ENCODE measurements at places on chromosomes 7 and 10.

DNA sequence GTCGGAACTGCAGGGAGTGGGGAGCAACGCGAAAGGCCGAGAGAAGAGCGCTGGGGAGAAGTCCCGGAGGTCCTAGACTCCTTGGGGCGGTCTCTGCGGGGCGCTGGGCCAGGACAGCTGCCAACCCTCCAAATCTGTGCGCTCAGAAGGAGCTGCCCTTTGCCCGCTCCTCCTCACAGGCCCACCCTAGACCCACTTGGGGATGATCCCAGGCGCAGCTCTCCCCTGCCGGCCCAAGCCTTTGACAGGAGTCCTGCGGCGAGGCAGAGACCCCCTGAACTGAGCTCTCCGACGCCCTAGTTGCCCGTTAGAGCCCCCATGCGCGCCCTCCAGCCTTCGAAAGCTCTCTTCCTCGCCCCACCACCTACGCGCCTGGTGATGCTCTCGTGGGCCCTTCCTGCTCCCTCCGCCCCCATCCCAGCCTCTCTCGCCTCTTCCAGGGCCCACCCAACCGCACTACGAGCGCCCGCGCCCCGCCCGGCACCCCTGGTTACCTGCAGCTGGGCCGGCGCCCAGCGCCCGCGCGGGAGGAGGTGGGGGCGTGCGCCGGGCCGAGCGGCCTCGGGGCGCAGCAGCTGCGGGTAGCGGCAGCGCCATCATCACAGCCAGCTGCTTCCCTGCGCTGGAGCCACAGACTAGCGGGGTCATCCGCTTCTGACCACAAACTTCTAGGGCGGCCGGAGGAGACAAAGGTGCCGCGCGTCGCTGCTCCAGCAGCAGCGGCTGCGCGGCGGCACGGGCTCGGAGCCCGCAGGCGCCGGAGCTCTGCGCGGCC is 353.4 kb downstream of the DNAJB6 start:
- H3K4me1 ChIP-seq = no peaks in the 10 kb centered on the region
- no peaks in the 10 kb centered on the region for H3K36me3 ChIP-seq
- DNase-seq = no peak
- H3K27me3 ChIP-seq = peaks cover 2% of the 10 kb centered on the region
- no peak overlapping the region for H3K27ac ChIP-seq
- no peak overlapping the region for H3K4me3 ChIP-seq

- H3K4me3 ChIP-seq = no peak overlapping the region
- H3K36me3 ChIP-seq = no peaks in the 10 kb centered on the region
- H3K27me3 ChIP-seq = peaks cover 5% of the 10 kb centered on the region
- DNase-seq = no peak
Observed at GRCh38 chr7:51274001-51274400, 42.6 kb downstream of the COBL start.

DNA sequence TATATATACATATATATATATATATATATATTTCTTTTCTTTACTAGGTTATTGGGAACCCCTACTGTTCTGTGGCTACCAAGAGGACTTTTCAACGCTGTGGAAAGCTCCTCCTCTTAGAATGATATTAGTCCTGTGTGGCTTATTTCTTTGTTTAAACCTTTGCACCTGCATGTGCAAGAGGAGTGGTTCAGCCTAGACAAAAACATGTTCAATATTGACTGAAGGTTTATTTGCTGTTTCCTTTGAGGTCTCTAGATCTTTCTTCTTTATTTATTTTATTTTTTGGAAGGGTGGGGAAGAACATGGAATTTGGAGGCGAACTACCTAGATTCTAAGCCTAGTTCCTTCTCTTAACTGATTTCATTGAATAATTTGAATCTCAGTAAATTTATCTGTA is 118.1 kb downstream of the GNAT3 start:
- no peaks in the 10 kb centered on the region for H3K36me3 ChIP-seq
- H3K4me1 ChIP-seq = no peaks in the 10 kb centered on the region
- H3K4me3 ChIP-seq = no peak overlapping the region
- no peak overlapping the region for H3K27ac ChIP-seq
- no peak for DNase-seq
- no peaks in the 10 kb centered on the region for H3K27me3 ChIP-seq

GRCh38 chr10:109966961-109967738 is 40.6 kb upstream of the ADD3 start:
- no peaks in the 10 kb centered on the region for H3K36me3 ChIP-seq
- no peaks in the 10 kb centered on the region for H3K27me3 ChIP-seq
- H3K4me3 ChIP-seq = no peak overlapping the region
- no peak for DNase-seq
- H3K4me1 ChIP-seq = no peaks in the 10 kb centered on the region

- no peak overlapping the region for H3K27ac ChIP-seq
- no peak for DNase-seq
- H3K36me3 ChIP-seq = no peaks in the 10 kb centered on the region
- no peaks in the 10 kb centered on the region for H3K27me3 ChIP-seq
- H3K4me3 ChIP-seq = no peak overlapping the region
Observed at GRCh38 chr10:109993551-109994330, 14.0 kb upstream of the ADD3 start.

- peaks cover 6% of the 10 kb centered on the region for H3K36me3 ChIP-seq
- H3K27ac ChIP-seq = peak overlapping the region; percentile 63
Observed at GRCh38 chr7:131061158-131061557, 266.5 kb upstream of the MKLN1 start.

GRCh38 chr7:44244282-44244681 is 43.5 kb downstream of the YKT6 start:
- no peak for DNase-seq
- no peaks in the 10 kb centered on the region for H3K36me3 ChIP-seq
- no peak overlapping the region for H3K27ac ChIP-seq

- H3K27me3 ChIP-seq = no peaks in the 10 kb centered on the region
- no peak overlapping the region for H3K4me3 ChIP-seq
- no peaks in the 10 kb centered on the region for H3K36me3 ChIP-seq
- no peak overlapping the region for H3K27ac ChIP-seq
- H3K4me1 ChIP-seq = peaks cover 55% of the 10 kb centered on the region
Observed at GRCh38 chr10:50615658-50616057, 8.1 kb downstream of the SGMS1 start.

- DNase-seq = no peak
- no peak overlapping the region for H3K4me3 ChIP-seq
- H3K4me1 ChIP-seq = no peaks in the 10 kb centered on the region
- no peak overlapping the region for H3K27ac ChIP-seq
- peaks cover 17% of the 10 kb centered on the region for H3K27me3 ChIP-seq
- no peaks in the 10 kb centered on the region for H3K36me3 ChIP-seq
Observed at GRCh38 chr7:26515314-26515842, 223.7 kb downstream of the SNX10 start.

DNA sequence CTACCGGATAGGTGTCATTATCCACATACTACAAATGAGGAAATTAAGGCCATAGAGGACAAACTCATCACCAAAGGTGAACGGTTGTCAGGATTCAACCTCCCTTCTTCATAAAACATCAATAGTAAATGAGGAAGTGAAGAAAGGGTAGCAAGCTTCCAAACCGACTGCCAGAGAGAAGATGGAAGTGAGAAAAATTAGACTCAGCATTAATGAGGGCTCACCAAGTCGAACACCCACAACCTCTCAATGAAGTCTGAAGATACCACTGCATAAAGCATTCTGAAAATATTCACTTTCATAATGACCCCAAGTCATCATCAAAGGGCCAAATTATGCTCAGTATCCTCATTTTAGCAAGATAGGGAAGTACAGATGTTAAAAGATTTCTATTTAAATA is 29.6 kb downstream of the ABCB4 start:
- DNase-seq = no peak

DNA sequence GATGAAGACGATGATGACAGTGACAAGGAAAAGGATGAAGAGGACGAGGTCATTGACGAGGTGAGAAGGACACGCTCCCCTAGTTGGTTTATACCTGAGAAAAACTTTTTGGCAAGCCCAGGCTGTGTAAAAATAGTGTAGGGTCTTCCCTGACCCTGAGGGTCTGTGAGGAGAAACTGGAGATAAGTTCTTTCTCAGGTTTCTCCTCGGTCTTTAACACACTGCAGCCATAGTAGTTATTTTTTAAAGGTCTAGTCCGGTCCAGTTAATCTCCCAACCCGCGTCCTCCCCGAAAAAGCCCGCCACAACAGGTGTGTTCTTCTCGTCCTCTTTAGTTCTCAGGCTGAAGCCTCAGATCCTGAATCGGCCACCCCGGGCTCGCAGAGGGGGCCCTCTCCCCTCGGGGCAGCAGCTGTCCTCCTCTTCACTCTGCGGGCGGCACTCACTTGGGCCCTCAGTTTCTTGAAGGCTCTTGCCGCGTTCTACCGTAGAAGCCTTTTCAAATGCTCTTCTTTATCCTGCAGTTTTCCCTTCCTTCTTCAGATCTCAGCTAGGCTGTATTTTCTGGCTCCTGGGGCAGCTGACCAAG is 411 bp downstream of the BCCIP start:
- no peak overlapping the region for H3K4me3 ChIP-seq
- H3K36me3 ChIP-seq = peaks cover 8% of the 10 kb centered on the region
- H3K27me3 ChIP-seq = no peaks in the 10 kb centered on the region

DNA sequence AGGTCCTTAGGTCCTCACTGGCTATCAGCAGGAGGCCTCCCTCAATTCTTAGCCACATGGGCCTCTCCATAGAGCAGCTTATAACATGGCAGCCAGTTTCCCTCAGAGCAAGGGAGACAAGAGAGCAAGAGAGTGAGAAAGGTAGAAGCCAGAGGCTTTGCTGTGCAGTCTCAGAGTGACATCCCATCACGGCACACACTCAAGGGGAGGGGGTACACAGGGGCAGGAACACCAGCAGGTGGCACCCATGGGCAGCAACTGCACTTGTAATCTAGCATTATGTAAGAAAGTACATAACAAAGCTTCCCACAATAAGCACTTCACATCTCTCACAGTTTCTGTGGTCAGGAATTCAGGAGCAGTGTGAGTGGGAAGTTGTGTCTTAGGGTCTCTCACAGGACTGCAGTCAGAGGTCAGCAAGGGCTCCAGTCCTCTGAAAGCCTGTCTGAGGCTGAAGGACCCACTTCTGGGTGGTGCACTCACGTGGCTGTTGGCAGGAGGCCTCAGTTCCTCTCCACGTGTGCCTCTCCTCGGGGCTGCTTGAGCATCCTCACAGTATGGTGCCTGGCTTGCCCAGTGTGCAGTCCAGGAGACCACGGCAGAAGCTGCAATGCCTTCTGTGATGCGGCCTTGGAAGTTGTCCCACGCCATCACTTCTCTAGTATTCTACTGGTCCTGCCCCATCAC is 159.4 kb downstream of the OAT start:
- H3K36me3 ChIP-seq = no peaks in the 10 kb centered on the region
- H3K27me3 ChIP-seq = no peaks in the 10 kb centered on the region
- H3K4me3 ChIP-seq = no peak overlapping the region
- no peak for DNase-seq

GRCh38 chr7:41661596-41661995 is 41.3 kb downstream of the INHBA start:
- H3K27me3 ChIP-seq = peaks cover 14% of the 10 kb centered on the region
- DNase-seq = no peak
- no peak overlapping the region for H3K27ac ChIP-seq
- no peaks in the 10 kb centered on the region for H3K36me3 ChIP-seq
- no peak overlapping the region for H3K4me3 ChIP-seq
- H3K4me1 ChIP-seq = no peaks in the 10 kb centered on the region

DNA sequence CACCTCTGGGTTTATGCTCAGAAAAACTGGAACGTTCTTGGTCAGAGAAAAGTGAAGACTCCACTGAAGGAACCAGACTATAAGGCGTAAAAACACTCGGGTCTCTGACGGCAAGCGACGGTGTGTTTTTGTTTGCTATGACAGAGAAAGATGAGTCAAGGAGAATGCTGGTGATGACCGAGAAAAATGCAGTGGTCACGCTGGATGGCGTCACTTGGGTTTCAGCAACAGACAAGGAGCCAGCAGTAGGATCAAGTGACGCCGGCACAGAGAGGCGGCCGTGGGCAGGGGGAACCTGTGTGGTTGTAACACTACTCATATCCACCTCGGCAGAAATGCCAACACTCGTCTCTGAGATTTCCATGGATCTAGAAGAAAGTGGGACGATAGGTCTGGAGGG is 63.4 kb downstream of the KIAA1549 start:
- DNase-seq = no peak
- H3K36me3 ChIP-seq = peaks cover 4% of the 10 kb centered on the region
- H3K27me3 ChIP-seq = peaks cover 15% of the 10 kb centered on the region
- H3K4me3 ChIP-seq = no peak overlapping the region

DNA sequence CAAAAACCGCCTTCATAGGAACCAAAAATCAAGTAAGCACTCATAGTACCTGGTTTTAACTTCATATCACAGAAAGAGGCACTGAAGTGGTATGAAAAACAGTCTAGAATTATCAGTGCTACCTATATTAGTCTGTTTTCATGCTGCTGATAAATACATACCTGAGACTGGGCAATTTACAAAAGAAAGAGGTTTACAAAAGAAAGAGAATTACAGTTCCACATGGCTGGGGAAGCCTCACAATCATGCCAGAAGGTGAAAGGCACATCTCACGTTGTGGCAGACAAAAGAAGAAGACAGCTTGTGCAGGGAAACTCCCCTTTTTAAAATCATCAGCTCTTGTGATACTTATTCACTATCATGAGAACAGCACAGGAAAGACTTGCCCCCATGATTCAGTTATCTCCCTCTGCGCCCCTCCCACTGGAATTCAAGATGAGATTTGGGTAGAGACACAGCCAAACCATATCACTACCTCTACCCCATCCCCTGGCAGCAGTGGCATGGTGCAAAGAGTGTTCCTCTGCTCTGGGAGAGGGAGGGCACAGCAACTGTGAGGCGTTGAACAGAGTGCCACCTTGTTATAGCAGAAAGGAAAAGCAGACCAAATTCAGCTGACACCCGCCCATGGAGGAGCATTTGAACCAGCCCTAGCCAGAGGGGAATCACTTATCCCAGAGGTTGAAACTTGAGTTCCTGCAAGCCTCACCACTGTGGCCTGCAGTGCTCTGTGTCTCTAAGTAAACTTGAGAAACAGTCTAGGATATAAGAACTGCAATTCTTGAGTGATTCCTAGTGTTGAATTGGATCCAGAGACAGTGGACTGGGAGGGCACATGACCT is 61.9 kb upstream of the PTPRZ1 start:
- H3K4me1 ChIP-seq = no peaks in the 10 kb centered on the region
- no peak overlapping the region for H3K4me3 ChIP-seq
- H3K27ac ChIP-seq = no peak overlapping the region
- H3K36me3 ChIP-seq = no peaks in the 10 kb centered on the region

GRCh38 chr7:113936535-113936934 is 17.7 kb upstream of the PPP1R3A start:
- peaks cover 3% of the 10 kb centered on the region for H3K27me3 ChIP-seq
- H3K36me3 ChIP-seq = no peaks in the 10 kb centered on the region
- no peak overlapping the region for H3K4me3 ChIP-seq
- no peak for DNase-seq

- no peak overlapping the region for H3K4me3 ChIP-seq
- H3K36me3 ChIP-seq = no peaks in the 10 kb centered on the region
- no peak for DNase-seq
- no peaks in the 10 kb centered on the region for H3K4me1 ChIP-seq
Observed at GRCh38 chr10:90589825-90590224, 268.0 kb downstream of the HTR7 start.

GRCh38 chr7:133888061-133888930 is 238.8 kb upstream of the LRGUK start:
- H3K27me3 ChIP-seq = no peaks in the 10 kb centered on the region
- H3K4me1 ChIP-seq = no peaks in the 10 kb centered on the region
- no peak overlapping the region for H3K4me3 ChIP-seq

Measured in memory B cell (primary cell).